Stimulated activated CD4-positive, alpha-beta T cell treated with anti-CD3 and anti-CD28 coated beads, Interleukin-2, amount 100 ng/mL, for 4 hours (primary cell): ENCODE measurements at places on chromosomes 3 and 15.

GRCh38 chr3:71057526-71057894 is 526.0 kb downstream of the FOXP1 start:
- no peak for DNase-seq

DNA sequence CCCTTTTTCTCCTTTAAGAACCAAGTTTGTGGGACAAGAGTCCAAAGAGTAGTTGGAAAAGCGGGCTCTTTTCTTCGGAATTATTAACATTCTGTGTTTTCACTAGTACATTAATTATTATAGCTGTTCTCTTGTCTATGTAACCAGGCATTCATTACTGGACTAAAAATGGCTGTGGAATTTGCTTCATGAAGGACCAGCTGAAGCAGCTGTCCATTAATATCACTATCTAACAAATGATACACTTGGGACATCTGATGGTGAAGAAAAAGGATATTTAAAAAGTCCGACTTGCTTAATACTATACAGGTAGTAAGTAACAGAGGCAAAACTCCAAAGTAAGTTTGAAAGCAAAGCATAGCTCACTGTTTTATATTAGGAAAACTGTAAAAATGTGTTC is 728.9 kb upstream of the DPPA4 start:
- DNase-seq: no peak

- no peak for DNase-seq
Observed at GRCh38 chr3:73379465-73379864, 245.3 kb downstream of the PDZRN3 start.

DNA sequence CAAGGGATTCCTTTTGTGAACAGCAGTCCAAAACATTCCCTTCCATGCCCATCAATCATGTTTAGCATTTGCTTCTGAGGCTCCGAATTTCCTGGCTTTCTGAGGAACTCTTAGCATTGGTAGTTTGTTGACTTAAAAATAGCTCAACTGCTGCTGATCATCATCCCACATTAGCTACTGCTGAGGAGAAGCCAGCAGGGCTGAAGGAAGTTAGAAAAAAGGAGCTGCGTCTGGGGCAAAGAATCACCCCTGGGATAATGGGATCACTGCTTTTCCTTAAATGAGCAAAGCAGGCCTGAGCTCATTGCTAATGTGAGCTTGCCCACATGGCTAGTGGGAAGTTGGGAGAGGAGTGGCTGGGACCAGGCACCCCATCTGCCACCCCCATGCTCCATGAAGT is 39.8 kb downstream of the CYP19A1 start:
- DNase-seq: no peak

DNA sequence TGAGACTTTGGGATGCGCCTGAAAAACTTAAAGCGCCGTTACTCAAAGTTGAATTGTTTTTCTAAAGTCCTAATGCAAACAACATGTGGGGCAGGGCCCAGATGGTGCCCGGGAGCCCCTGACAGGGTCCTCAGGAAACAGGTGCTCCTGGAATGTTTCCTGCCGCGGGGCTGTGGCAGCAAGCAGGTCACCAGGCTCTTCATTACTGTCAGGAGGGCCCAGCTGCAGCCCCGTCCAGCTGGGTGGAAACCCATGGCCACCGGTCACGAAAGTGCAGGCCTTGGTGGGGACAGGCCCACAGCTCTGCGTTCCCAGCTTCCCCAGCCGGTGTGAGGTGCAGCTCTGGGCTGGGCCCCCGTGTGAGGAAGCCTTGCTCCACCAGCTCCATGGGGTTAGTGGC is 63.9 kb upstream of the GATA2 start:
- no peak for DNase-seq

- no peak for DNase-seq
Observed at GRCh38 chr3:52052831-52053306, 3.5 kb downstream of the DUSP7 start.

DNA sequence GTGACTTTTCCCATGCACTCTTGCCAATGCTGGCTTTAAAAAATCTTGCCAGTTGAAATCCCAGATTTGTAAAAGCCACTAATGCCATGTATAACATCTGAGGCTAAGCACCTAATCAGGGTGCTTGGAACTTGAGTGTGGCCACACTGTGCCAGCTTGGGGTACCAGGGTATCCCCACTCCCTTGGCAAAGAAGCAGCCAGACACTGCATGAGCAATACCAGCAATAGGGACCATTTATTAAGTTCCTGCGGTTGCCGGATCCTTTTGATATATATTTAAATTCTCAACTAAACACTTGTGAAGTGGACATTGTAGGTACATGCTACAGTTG is 2.2 kb upstream of the RHCG start:
- no peak for DNase-seq

DNA sequence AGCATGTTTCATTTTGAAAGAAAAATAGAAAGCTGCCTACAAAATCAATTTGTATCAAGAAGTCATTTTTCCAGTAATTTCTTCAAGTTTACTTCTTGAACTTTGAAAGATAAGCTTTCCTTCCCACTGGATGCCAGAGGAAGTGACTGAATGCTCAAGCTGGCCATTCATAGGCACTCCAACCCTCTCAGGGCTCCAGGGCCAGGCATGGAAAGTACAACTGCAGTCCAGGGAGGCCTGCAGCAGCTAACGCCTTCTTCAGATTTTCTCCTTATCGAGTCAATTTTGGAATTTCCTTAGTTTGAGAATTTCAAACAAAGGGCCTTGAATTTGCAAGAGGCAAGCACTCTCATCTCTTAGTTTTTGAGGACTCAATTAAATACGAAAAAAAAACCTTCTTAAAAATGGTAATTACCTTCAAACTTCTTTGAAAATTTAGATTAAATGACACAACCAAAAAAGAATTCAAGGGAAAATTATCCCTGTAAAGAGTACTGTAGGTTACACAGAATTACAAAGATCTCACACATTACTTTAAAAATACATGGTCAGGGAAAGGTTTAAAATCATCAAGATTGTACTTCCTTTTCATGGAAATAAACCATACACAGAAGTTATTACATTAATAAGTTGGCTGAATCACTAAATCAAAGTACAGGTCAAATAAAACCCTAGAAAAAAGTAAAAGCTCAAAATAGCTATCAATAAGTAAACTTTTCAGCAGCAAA is 2.5 kb downstream of the UBP1 start:
- DNase-seq: no peak

GRCh38 chr15:59406446-59406845 is 31.5 kb upstream of the FAM81A start:
- no peak for DNase-seq

GRCh38 chr15:101407439-101407838 is 82.1 kb downstream of the PCSK6 start:
- DNase-seq: no peak

DNA sequence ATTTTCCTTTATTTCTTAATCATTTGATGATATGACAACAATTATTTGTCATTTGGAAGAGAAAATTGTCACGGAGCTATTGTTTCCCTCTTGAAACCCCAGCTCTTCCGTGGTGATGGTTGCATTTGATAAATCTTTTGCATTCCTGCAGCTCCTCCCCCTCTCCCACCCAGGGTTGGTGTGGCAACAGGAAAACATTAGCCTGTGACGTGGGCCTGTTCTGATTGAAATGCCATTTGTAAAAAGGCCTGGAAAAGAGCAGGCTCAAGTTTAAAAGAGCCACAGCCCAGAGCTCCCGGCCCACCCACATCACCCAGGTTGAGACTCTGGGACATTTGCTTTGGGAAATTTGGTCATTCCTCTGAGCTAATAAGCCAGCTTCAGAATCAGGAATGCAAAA is 282.5 kb downstream of the RPLP1 start:
- no peak for DNase-seq

DNA sequence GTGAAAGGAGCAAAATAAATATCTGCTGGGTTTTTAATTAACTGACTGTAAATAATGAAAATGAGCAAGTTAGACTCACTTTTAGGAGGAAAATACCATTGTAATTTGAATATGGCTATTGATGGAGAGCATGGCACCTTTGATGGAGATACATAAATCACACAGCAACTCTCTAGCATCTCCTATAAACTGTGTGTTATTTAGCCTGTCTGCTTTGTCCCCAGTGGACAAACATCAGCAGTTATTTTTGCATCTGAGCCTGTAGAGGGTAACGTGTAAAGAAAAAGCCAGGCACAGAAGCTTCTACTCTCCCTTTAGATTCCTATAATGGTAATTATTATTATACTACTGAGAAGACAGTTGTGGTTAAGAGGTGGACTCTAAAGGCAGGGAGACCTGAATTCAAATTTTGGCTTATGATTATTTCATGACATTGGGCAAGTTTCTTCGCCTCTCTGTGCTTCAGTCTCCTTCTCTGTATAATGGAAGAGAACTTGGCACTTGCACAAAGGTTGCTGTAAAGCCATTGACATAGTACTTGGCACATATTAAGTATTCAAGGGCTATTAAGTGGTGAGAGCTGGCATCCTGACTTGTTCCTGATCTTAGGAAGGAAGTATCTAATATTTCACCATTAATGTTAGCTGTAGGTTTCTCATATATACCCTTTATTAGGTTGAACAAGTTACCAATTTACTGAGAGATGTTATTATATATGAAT is 289.5 kb upstream of the TRIM42 start:
- DNase-seq: no peak

- no peak for DNase-seq
Observed at GRCh38 chr15:67685008-67685599, 140.2 kb upstream of the SKOR1 start.

- no peak for DNase-seq
Observed at GRCh38 chr3:59303452-59303851, 253.6 kb upstream of the CFAP20DC start.

DNA sequence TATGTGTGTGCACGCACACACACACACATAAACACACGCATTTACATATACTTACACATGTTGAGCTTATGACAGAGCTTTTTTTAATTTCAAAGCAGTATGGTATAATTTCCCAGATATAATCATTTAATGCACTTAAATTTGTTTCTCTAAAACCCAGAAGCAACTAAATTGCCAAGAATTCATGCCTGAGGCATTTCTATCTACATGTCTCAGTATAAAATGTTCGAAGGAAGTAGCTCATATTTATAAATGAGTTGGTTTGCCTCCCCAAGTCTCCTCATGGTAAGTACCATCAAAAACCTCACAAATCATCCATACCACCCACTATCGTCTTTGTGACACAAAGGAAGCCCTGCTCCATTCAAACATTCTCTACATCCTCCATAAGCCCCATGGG is 130.6 kb downstream of the RPL22L1 start:
- no peak for DNase-seq

DNA sequence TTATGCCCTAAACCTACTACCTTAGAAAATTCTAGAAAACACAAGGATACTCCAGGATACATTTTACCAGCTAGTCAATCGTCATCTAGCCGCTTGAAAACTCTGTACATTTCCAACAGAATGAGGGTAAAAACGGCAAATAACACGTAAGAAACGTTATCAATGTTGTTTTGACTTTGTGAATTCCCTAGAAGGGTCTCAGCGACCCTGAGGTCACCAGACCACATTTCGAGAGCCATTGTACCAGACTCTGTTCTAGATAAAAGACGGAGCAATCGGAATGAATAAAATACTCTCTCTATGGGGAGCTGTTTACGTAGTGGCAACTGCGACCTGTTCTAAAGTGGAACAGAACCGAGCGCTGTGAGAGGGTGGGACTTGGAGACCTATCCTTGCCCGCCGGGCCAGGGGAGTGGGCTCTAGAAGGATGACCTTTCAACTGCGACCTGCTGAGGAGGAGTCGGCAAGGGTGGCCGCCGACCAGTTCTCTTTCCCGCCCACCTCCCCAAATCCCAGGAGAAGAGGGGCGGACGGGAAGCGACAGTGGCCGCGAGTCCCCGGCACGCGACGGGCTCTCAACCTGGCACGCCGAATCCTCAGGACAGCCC is 778 bp upstream of the AP4E1 start:
- DNase-seq: peak; percentile 24

GRCh38 chr3:29686889-29687592 is 406.2 kb downstream of the RBMS3 start:
- no peak for DNase-seq

DNA sequence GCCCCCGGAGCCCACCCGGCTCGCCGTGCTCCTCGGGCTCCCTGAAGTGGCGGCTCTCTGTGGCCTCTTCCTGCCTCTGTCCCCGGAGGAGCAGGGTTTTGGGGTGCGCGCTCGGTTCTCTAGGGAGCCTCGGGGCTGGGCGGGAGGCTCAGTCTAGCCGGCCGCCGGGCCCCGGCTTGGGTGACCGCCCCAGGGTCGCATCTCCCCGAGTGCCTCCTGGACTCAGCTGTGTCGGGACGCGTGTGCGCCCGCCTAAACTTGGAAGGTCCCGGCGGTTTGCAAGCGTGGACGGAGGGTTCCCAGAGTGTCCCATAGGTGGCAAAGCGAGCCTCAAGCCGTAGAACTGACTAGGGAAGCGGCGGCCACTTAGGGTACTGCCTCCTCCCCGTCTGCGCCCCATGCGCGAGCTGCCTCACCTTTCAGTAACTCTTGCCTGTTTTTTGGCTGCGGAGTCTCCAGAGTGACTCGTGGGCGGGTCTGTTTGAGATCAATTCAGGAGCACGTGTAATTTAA is 601 bp downstream of the ACTL6A start:
- DNase-seq: peak; percentile 38

DNA sequence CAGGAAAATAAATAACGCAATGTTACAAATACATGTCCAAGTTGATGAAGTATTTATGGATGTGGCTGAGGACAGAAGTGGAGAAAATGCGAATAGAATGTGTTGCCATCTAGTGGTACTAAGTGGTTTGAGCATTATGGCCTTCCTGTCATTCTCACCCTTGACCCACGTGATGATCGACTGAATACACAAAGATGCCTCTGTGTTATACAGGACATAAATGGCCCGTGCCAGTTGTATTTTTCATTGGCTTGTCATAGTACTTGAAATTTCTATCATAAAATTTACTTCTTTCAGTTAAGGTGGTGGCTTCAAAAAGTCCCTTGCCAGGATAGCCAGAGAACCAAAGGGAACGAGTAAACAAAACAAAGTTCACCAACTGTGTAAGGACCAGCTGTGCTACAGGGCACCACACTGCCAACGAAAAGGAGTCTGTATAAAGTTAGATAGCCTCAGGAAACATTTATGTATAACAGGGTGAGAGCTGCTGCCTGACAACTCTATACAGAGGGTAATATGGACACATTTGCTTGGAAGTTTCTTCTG is 103.7 kb downstream of the MYH15 start:
- no peak for DNase-seq

DNA sequence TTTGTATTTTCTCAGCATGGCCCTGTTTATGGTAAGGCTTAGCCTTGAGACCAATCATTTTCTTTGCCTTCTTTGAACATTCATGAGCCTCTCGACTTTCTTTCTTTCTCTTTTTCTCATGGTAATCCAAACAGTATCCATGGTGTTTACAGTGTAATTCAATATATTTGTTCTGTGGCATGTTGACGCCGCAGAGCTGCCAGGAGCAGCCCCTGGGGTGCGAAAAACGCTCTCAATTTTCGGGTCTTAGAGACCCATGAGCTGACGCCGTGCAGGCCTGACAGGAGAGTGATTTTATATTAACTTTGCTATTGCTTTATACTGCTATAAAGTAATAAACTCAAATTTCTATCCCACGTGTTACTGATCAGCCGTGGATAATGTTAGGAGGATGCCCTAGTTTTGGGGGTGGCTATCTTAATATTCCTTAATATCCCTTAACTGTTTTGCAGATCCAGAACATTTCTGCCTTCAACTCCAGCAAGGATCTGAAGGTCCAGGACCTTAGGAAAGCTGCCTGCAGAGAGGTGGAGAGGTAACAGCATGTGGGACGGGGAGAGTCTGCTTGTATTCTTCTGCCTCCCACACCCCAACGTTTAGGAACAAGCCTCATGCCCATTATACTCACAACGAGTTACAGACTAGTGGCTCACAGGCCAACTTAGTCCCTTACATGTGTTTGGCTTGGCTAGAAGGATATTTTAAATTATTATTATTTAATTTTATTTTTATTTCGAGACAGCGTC is 29.3 kb upstream of the MYO1E start:
- DNase-seq: no peak
